ENCODE measurements at places on chromosomes 11 and 22.

GRCh38 chr11:124080327-124081001 is 34.8 kb upstream of the VWA5A start:
- no peak for DNase-seq

DNA sequence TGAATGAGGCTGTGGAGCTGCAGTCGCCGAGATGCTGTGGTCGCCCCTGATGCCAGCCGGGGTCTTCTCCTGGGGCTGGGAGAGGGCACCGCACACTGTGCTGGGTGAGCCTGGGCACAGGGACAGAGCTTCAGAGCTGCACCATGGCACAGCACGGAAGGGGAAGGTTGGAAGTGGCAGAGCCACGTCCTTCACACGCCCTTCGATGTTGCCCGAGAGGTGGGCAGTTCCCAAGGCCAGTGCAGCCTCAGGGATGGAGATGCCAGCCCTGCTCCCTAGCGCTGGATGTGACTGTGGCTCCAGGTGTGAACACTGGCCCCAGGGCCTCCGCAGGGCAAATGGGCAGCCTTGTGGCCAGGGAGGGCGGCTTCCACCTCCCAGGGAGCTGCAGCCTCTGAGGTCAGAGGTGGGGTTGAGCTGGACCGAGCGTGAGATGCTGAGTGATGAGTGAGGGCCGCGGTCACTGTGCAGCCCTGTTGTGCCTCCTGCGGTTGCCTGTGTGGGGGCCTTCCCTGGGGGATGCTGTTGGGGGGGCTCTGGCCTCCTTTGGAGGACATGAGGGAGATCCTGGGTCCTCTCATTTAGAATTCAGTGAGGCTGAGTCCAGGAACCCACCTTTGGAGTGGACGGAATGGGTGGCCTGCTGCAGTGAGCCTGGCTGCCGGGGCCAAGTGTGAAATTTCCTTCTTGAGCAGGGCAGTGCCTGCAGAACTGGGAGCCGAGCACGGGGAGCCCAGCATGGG is 1090.0 kb downstream of the BRD1 start:
- DNase-seq: no peak

- DNase-seq: no peak
Observed at GRCh38 chr11:10326012-10326964, 21.4 kb downstream of the ADM start.

DNA sequence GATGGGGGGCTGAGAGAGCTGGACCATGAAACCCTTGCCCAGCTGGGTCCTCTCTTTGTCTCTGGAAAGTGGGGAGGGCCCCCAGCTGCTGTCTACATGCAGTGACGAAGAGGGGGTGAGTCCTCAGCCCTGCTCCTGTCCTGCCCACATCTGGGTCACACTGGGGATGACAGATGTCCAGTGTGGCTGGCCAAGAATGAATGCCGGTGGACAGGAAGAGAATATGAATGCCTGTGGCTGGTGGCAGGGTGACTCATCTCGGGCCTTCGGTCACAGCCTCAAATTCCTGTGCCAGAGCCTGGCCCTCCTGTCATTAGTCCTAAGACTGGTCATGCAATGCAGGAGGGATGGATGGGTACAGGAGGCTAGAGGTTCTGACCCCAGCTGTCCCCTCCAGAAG is 2.2 kb upstream of the PNPLA3 start:
- DNase-seq: peak; percentile 93

- DNase-seq: no peak
Observed at GRCh38 chr11:126927623-126928022, 72.9 kb downstream of the KIRREL3 start.

DNA sequence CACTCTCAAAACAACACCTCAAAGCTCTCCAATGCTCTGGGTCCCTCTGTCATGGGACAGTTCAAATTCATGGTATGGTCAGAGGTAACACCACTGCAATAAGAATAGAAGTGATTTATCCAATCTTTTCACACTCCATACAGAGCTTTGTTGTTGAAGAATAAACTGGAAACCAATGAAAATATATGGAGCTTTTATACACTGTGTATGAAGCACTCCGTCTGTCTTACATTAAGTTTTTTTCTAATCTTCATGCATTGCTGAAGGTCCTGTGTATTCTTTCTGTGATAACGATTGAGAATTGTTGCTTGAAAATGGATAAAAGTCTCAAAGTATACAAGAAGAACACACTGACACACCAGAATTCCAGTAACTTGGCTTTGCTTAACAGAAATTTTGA is 603.7 kb upstream of the LUZP2 start:
- DNase-seq: no peak

DNA sequence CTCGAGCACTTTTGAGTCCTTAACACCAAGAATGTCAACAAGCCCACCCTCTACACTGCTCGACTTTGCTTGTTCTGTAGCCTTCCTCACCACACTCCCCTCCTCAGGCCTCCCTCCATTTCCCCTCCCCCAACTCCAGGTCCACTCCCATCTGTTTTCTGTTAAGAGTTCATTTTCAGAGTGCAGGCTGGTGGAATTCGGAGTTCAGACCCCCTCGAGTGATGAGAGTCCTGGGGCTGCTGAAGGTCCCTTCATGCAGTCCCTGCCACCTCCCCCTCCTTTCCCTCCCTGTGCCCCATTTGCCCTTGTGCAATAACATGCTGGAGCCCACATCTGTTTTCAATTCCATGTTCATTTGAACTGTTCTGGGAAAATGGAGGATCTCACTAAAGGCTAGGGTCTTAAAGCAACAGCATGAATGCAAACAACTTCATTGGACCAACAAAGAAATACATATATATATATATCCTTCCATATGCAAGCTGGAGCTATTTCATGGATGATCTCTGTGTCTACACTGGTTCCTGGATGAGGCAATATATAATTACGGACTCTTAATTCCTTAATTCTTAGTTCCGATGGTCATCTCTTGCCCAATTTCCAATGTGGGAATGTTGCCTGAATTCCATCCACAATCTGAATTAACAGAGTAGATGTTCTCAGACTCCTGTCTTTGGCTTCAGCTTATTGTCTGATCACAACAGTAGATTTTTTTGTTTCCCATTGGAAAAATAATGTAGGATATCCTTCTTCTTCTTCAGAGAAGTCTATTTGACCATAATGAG is 340.4 kb downstream of the ETS1 start:
- DNase-seq: peak; percentile 21

GRCh38 chr22:38758276-38758945 is 2.6 kb upstream of the SUN2 start:
- DNase-seq: no peak

DNA sequence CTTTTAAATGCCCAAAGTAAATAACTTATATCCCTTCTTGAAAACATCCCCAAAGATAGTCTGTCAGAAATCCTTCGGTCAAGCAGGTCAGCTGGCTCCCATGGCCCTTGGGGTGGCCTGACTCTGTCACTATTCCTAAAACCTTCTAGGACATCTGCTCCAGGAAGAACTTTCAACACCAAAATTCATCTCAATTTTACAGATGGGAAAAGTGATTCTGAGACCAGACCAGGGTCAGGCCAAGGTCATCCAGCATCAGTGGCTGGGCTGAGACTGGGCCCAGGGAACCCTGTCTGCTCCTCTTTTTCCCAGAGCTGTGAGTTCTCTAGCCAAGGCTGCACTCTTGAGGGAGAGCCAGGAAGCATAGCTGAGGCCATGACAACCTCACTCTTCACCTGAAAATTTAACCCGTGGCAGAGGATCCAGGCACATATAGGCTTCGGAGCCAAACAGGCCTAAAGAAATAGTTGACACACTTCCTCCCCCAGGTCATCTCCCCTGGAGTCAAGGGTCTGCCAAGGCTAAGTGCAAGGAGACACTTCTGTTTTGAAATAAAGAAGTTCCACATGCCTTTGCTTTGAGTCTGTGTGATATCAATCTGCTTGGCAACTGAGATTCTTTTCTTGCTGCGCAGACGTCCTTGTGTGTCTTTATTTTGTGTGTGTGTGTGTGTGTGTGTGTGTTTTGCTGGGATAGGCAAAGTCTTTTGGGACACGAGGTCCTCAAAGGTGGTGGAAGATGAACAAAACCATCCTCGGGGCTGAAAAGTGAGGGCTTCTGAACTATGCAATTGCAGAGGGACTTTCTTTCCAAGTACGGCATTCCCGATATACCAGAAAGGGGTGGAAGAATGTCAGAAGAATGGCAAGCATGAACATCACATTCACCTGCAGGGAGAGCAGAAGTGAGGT is 16.8 kb upstream of the PRG2 start:
- DNase-seq: no peak

DNA sequence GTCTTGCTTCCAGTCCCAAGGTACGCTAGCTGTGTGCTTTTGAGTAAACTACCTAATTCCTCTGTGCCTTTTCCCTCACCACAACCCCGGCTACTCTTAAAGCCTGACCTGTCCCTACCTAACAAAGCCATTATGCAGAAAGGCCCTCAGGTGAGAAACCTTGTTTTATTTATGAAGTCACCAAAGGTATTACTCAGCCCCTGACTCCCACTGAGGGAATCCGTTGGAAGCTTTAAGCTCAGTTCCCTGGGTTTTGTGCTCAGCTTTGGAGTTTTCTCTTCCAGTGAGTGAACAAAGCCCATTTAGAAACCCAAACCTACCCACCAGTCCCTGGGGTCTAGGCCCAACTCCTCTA is 90.9 kb downstream of the APIP start:
- DNase-seq: no peak

- no peak for DNase-seq
Observed at GRCh38 chr11:61171907-61172306, 10.7 kb upstream of the VPS37C start.

DNA sequence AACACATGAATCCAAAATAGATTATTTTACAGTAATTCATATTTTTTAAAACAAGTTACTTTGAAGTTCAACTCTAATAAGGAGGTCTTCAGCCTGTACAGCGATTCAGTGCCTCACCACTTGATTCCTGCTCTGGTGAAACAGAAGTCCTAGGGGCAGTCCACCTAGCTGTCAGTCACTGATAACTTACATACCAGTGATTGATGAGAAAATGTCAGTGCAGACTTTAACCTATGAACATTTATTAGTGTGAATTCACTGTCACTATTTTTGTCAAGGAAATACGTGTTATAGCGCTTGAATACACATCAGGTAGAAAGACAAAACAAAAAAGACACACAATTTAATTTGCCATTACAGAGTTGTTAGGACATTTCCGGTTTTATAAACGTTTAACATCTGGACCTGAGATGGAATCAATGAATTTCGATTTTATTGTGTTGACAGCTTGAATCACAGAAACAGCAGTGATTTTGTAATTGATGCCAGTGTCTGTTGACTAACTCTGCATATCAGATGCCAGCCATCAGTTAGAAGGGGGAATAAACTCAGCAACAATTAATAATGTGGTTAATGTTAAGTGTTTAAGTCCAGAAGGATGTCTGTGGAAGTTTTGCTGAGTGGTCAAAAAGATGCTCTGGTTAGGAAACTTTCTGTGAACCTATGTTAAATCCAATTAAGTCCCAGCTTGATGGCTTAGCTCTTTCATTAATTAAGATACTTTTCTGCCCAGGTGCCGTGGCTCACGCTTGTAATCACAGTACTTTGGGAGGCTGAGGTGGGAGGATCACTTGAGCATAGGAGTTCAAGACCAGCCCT is 34.5 kb downstream of the ELF5 start:
- no peak for DNase-seq

GRCh38 chr11:65607614-65608426 is 6.2 kb downstream of the MAP3K11 start:
- no peak for DNase-seq

- peak; percentile 28 for DNase-seq
Observed at GRCh38 chr11:119774172-119774763, 45.3 kb upstream of the NECTIN1 start.

DNA sequence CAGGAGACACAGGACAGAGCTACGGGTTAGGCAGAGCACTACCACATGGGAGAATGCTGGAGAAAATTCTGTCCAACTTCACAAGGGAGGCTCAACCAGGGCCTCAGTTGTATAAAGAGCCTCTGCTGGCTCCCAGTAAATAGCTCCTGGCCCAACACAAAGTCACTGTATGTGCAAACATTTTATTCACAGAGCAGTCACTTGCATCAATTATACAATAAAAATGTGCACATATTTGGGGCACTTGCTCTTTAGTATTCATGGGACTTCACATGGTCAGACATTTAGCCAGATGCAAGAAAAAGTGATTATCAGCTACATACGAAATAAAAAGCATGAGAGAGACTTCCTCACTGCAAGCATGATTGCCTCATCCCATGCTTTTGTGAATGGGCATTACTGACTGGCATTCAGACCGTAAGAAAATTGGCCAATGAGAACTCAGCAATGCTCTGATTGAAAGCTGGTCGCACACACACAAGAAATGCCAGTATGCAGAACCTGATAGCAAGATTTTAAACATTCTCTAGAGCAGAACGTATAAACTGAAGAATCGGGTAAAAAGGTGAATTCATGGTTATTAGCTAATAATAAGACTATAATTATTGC is 39.4 kb downstream of the BLID start:
- DNase-seq: no peak

DNA sequence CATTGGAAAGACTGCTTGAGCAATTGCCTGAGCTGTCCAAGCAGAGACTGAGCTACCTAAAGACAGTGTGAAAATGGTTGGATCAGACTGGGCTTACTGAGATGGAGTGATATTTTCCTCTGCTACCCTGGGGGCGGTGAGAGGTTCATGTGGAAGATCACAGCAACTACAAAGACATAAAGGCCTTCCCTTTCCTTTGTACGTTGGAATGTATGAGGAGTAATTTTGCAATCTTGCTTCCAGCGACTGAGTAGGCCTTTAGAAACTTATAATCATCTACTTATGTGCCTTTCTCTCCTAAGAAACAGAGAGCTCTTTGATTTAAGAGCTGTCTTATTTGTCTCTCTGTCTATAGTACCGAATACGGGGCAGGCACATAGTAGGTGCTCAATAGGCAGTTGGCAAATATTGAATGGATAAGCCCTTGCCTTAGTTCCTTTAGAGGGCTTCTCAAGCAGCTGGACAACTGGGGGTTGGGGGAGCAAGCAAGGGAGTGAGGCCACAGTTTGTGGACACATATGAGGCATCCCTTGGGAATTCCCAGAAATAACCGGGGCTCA is 2.4 kb upstream of the HEPACAM start:
- DNase-seq: peak; percentile 15

DNA sequence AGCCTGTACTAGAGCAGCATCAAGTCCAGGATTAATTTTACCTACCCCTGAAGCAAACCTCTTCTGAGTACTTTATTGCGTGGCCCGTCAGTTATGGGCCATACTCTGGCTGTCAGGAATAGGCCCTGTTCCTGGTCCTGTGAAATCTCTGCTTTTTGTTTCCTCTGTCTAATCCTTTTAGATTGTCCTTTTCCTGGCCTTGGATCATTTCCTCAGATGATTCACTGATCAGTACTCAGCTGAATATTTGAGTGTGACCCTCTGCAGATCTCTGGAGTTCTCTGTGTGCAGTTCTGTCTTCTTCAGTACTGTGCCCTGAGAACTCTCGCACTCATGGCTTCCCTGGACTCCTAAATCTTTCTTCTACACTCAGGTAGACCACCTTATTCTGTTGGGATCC is 123.5 kb downstream of the UVRAG start:
- DNase-seq: peak; percentile 49

- DNase-seq: no peak
Observed at GRCh38 chr11:30270671-30271070, 39.9 kb downstream of the FSHB start.
